Urinary bladder (tissue), 4 donors: ENCODE measurements at places on chromosomes 6 and 20. TPM values are rescaled to one million over a fixed set of nuclear protein-coding genes. Genes with fewer than 3 reads are reported as not detected.

GRCh38 chr6:45608252-45608913, 230.6 kb upstream of the SUPT3H start:
- DNase-seq, result no peak

DNA sequence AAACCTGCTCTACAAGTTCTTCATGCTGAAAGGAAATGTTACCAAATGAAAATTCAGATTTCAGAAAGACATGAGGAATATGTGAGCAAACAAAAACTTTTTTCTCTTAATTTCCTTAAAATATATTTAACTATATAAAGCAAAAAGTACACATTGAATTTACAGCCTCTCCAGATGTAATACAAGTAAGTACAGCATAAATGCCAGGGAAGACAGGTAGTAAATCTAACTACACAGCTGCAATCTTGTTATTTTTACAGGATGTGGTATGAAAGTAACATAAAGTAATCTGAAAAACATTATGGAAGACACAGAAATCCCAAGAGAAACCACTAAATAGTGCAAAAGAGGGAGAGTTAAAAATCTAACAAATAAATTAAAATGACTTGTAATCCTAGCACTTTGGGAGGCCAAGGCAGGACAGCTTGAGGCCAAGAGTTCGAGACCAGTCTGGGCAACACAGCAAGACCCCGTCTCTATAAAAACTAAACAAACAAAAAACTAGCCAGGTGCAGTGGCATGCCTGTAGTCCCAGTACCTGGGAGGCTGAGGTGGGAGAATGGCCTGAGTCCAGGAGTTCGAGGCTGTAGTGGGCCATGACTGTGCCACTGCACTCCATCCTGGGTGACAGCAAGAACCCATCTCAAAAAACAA, 50.7 kb downstream of the FAM8A1 start:
- DNase-seq, result no peak

DNA sequence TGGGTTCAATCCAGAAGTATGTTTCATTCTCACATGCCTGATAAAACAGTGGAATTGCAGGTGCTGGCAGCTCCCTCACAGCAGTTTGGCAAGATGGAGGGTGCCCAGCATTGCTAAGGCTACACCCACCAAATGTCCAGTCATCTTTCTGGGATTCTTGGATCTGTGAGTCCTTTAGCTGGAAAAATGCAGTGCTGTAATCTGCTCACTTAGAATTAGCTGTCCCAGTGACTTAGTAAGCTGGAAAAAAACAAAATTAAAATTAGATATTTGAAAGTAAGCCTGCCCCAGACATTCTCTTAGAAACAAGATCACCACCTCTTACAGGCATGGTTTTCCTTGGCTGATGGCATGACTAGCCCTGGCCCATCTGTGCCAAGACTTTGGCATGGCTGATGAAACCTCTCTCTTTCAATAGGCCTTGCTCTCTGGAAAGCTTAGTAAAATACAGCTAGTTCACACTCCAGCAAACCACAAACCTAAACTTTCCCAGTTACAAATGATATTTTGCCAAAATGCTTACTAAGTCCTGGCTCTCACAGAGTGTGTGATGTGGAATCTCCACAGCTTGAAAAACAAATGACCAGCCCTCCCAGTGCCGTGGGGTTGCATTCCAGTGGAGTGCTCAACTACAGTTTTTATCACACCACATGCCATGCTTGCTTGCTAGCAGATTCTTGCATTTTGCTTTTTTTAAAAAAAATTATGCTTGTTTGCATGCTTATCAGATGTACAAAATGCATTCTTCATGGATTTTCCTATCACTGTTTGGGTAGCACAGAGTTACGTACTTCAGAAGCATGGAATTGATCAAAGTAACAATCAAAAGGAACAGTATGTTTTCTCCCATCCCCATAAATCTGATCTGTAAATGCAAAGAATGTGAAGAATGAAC, 261.5 kb downstream of the EYA4 start:
- DNase-seq, result no peak

- no peak for DNase-seq
Observed at GRCh38 chr6:391559-392440, at the start of gene IRF4. Gene IRF4 (plus strand): TSS chr6:391752. CDS start chr6:393153, 1,401 bp downstream.

- no peak for DNase-seq
Observed at GRCh38 chr20:5885866-5886265, 64.5 kb downstream of the TRMT6 start.

- no peak for DNase-seq
Observed at GRCh38 chr6:82681119-82681714, 317.6 kb downstream of the TPBG start.

DNA sequence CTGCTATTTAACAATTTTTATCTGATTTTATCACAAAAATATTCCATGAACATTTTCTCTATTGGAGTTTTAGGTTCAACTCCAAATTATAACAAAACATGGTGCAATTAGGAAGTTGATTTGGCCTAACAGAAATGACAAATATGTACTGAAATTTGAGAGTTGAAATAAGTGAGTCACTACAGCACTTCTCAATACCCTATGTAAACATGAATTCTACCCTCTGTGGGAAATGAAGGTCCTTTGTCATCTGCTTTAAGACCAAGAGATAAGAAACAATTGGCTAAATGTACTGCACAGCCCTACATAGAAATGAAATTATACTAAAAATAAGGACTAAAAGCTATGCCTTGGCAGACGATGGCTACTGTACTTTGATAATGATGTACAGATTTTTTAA, 86.2 kb upstream of the BEND6 start:
- no peak for DNase-seq

DNA sequence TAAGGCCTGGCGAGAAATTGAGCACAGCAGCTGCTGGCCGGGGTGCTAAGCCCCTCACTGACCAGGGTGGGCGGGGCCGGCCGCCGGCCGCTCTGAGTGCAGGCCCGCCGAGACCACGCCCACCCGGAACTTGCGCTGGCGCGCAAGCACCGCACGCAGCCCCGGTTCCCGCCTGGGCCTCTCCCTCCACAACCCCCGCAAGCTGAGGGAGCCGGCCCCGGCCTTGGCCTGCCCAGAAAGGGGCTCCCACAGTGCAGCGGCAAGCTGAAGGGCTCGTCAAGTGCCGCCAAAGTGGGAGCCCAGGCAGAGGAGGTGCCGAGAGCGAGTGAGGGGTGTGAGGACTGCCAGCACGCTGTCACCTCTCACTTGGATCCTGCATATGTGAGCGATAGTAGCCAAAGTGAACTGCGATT, 251.2 kb downstream of the GJA1 start:
- no peak for DNase-seq

- no peak for DNase-seq
Observed at GRCh38 chr20:1833728-1834726, 61.2 kb upstream of the SIRPA start.

GRCh38 chr6:40340957-40341356, 246.2 kb downstream of the LRFN2 start:
- DNase-seq, result no peak

- no peak for DNase-seq
Observed at GRCh38 chr20:60899320-60899719, 352.7 kb upstream of the CDH4 start.

Gene MYH7B
- total RNA-seq, result 4.3 TPM

Gene TSPO2
- not detected for total RNA-seq

Gene MCM8
- 10.7 TPM for total RNA-seq

Gene F13A1
- 203 TPM for total RNA-seq

Gene KCNK5
- total RNA-seq, result 2.3 TPM
